ENCODE measurements at places on chromosomes 6 and 20.

DNA sequence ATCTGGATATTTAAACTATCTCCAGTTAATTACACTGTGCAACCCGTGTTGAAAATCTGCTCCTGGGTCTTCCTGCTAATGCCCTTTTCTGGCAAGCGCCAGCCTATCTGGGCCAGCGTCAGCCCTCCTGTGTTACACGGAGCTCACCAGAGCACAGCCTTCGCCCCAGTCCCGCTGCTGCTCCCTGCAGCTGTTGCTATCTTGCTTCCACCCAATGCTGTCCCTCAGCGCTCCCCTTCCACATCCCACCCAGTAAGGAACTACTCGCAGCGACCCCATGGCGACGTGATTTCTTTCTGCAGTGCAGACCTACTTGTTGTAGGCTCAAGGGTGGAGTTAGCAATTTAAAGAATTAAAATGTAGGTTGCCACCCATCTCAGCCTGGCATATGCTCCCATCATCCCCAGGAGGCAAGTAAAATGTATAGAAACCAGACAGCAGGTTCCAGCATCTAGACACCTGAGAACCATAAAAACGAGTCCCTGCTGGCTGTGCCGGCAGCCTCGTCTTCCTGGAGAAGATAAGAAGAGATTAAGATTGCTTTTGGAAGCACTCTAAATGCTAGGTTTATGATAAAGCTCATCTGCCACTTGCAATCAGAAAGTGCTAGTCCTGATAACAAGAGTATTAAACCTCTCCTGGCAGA is 254.3 kb upstream of the FOXQ1 start:
- DNase-seq, result no peak

DNA sequence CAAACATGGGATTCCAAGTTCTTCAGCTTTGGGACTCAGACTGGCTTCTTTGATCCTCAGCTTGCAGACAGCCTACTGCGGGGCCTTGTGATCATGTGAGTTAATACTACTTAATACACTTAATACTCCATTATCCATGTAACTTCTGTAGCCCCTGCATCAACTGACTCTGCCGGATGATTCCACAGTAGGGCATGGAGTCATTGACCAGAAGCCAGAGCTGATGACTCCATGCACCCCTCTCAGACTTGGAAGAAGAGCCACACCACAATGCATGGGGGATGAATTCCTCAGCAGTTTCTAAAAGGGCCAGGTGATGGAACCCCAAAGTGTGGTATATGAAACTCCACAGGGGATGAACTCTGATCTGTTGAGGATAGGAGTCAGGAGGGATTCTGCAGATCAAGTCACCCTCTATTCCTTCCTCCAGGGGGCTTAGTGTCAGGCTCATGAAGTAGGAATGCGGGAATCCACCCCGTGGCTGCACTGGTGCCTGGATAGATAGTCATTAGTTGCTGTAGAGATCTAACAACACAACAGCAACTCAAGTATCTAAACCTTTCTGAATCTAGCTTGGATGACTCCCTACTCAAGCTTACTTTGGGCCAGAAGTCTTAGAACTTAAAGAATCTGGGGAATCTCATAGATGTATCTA is 70.2 kb downstream of the GPR6 start:
- DNase-seq, result no peak

GRCh38 chr6:33154349-33154748 is 37.9 kb downstream of the COL11A2 start:
- no peak for DNase-seq

DNA sequence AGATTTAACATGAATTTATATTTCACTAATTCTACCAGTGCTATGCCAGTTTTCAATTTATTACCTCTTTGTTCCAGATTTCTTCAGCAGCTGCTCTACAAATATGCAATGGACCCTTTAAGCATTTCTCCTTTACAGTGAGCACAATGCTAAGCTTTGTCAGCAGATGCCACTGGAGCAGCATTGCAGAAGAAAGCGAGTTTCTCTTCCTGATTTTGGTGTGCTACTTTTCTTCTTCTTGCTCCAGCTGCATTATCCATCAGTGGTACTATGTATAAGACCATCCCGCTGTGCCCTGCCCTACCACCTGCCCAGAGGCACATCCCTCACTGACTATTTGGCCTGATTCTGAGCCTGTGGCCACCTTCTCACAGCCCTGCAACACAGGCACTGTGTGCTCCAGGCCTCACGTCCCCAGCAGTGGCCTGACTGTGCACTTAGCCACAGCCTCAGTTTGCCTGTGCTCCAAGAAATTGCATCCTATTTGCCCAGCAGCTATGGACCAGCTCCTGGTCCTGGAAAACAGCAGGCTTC is 84.1 kb downstream of the TNFAIP3 start:
- DNase-seq, result peak; percentile 30

DNA sequence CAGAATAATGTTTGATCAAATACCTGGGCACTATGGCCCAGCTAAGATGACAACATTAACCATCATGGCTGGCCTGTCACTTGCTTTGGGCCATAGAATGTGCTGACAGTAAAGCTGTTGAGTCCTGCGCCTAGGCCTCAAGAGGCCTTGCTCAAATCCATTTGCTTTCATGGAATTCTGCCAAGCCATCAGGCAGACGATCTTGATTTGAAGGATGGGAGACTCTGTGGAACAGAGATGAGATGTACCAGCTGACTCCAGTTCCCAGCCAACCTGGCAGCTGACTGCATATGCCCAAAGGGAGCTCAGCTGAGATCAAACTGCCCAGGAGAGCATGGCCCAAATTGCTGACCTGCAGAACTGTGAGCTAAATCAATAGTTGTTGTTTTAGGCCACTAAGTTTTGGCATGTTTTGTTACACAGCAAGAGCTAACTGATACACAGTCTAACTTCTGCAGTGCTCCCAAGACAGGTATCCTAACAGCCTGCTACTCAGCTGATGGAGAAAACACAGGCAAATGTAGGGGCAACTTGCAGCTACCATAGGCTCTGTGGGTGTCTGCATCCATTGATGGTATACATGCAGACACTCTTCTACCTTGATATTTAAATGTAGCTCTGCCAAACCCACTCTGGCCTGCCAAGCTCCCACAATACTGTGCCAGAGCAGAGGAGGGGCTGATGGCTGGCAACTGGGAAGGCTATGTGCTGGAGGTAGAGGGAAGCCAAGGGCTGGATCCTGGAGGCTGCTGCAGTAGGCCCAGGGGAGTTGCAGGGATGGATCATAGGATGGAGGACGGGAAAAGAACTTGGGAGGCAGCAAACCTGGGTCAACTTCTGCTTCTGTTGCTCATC is 55.2 kb upstream of the RNF24 start:
- no peak for DNase-seq

DNA sequence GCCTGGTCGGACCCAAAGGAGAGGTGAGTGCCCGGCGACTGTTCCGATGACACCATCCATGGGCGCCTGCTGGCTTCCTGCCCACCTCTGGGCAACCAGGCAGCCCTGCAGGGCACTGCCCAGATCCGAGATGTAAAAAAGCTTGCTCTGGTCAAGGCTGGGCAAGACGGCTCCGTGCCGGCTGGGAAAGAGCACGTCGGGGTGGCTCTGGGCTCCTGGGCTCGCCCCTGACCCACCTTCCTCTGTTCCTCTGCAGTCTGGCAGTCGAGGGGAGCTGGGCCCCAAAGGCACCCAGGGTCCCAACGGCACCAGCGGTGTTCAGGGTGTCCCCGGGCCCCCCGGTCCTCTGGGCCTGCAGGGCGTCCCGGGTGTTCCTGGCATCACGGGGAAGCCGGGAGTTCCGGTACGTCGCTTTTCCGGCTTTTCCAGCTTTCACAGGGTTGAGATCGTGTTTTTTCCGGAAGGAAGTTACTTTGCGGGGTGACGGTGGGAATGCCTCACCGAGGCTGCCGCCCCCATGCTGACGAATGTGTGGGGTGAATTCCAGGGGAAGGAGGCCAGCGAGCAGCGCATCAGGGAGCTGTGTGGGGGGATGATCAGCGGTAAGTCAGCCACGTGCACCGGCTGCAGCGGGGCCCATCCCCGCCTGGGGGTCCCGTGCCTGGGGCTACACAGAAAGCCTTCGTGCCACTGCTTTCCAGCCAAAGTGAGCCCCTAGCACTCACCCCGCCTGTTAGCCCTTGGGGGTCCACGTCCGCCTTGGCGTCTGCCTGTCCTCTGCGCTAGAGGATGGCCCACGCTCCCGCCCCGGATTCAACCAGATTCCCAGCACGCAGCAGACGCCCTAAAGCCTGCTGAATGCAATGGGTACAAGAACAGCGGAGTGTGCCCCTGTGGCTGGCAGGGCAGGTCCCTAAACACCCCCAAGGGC is 19.3 kb downstream of the COL9A3 start:
- no peak for DNase-seq

GRCh38 chr6:95413789-95414188 is 163.5 kb upstream of the MANEA start:
- peak; percentile 25 for DNase-seq
